WTC11 (cell line): ENCODE measurements at places on chromosomes 7 and 10. TPM values are rescaled to one million over a fixed set of nuclear protein-coding genes. Genes with fewer than 3 reads are reported as not detected.

- peak overlapping the region; percentile 74 for H3K27ac ChIP-seq
- DNase-seq, result peak; percentile 5
- H3K4me3 ChIP-seq, result no peak overlapping the region
- H3K36me3 ChIP-seq, result peaks cover 40% of the 10 kb centered on the region
These were observed 38.5 kb downstream of the AMZ1 start for GRCh38 chr7:2726316-2727018.

DNA sequence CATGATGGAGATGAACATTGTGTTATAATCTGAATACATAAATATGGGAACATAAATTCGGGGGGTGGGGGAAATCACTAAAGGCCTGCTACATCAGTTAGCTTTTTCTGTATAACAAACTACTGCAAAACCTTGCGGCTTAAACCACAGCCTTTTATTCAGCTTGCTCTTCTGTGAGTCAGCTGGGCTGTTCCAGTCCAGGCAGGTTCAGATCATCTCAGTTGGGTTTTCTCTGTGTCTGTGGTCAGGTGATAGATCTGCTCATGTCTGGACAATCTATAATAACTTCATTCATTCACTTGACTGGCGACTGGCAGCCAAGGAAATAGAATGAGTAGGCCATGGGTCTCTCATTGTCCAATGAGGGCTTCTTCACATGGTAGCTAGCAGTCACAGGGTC is 23.5 kb downstream of the HTR7 start:
- no peak for DNase-seq
- H3K27me3 ChIP-seq, result no peaks in the 10 kb centered on the region
- no peak overlapping the region for H3K4me3 ChIP-seq
- H3K36me3 ChIP-seq, result peaks cover 17% of the 10 kb centered on the region

GRCh38 chr7:151461942-151462230 is 21.9 kb upstream of the CRYGN start:
- no peak overlapping the region for H3K4me3 ChIP-seq
- peaks cover 3% of the 10 kb centered on the region for H3K27me3 ChIP-seq
- peaks cover 64% of the 10 kb centered on the region for H3K36me3 ChIP-seq
- H3K4me1 ChIP-seq, result peaks cover 53% of the 10 kb centered on the region
- H3K27ac ChIP-seq, result peak overlapping the region; percentile 83

- H3K4me3 ChIP-seq, result no peak overlapping the region
- H3K4me1 ChIP-seq, result peaks cover 29% of the 10 kb centered on the region
- H3K27me3 ChIP-seq, result peaks cover 5% of the 10 kb centered on the region
- no peak overlapping the region for H3K27ac ChIP-seq
- peaks cover 12% of the 10 kb centered on the region for H3K36me3 ChIP-seq
These were observed 17.5 kb upstream of the JAKMIP3 start for GRCh38 chr10:132048294-132048667.

DNA sequence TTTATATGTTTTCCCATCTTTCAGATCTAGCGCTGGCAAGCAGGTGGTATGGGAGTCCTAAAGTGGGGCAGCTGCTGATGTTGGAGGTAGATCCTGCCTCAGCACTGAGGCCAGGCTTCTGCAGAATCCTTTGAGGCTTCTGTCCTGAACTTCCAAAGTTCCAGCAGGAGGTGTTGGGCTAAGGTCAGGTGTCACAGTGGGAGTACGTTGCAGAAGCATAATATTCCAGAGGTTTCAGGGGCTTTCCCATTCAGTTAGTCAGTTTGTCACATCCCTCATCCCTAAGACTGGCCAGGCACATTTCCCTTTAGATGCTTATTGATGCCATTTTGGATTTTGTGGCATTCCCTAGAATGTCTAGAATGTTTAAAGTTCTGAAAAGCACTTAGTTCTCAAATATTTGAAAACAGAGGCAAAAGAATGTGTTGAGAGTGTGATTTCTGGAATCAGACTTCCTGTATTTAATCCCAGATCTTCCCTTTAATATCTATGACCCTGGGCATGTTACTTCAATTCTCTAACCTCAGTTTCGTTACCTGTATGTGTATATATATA is 319.1 kb upstream of the PHYHIPL start:
- H3K27ac ChIP-seq, result no peak overlapping the region
- no peak for DNase-seq
- peaks cover 9% of the 10 kb centered on the region for H3K4me1 ChIP-seq
- peaks cover 4% of the 10 kb centered on the region; the same call in 1 of the 2 replicates for H3K27me3 ChIP-seq

- no peak overlapping the region for H3K27ac ChIP-seq
- peaks cover 3% of the 10 kb centered on the region for H3K27me3 ChIP-seq
- H3K36me3 ChIP-seq, result peaks cover 46% of the 10 kb centered on the region
- H3K4me1 ChIP-seq, result peaks cover 20% of the 10 kb centered on the region
These were observed 141.7 kb upstream of the ITGB1 start for GRCh38 chr10:33099748-33100147.

SYT15 gene
- total RNA-seq, result 1.2 to 1.6 TPM (median 1.5 TPM) in 3 replicates
